A549 treated with dexamethasone at 1 μM for 4 hours (cell line): ENCODE measurements at places on chromosomes 6 and 20. TPM values are rescaled to one million over a fixed set of nuclear protein-coding genes. Genes with fewer than 3 reads are reported as not detected.

The C20orf144 gene
- 0.08 to 0.15 TPM (median 0.09 TPM) in 5 replicates for total RNA-seq

The ASIP gene
- not detected in 5 replicates for total RNA-seq

The MAP7 gene
- total RNA-seq = 18.8 to 29.1 TPM (median 25.7 TPM) in 5 replicates

The TRIM40 gene
- not detected in 5 replicates for total RNA-seq

The FRK gene
- total RNA-seq = 1.1 to 2.0 TPM (median 1.6 TPM) in 5 replicates

The GABRR1 gene
- not detected in 5 replicates for total RNA-seq

The COL9A3 gene
- 0.41 to 0.74 TPM (median 0.60 TPM) in 5 replicates for total RNA-seq

The PGC gene
- total RNA-seq = 0.09 to 0.14 TPM (median 0.10 TPM) in 3 of 5 replicates, not detected in the others

The KIAA1755 gene
- total RNA-seq = 0.13 to 0.26 TPM (median 0.18 TPM) in 5 replicates

The LY6G6C gene
- 0.08 to 0.12 TPM in 2 of 5 replicates, not detected in the others for total RNA-seq

The RWDD1 gene
- total RNA-seq = 24.2 to 36.0 TPM (median 34.8 TPM) in 5 replicates

The COL21A1 gene
- 0.42 to 1.6 TPM (median 0.64 TPM) in 5 replicates for total RNA-seq

The FAM184A gene
- 0.11 TPM in 1 of 5 replicates, not detected in the others for total RNA-seq

The TMEM244 gene
- total RNA-seq = not detected in 5 replicates

The PLCG1 gene
- total RNA-seq = 37.9 to 47.0 TPM (median 40.7 TPM) in 5 replicates

The SS18L1 gene
- 5.2 to 10.1 TPM (median 8.5 TPM) in 5 replicates for total RNA-seq

The MYO6 gene
- 6.1 to 8.7 TPM (median 7.1 TPM) in 5 replicates for total RNA-seq

The BICRAL gene
- 2.5 to 3.7 TPM (median 3.2 TPM) in 5 replicates for total RNA-seq

The PLEKHG1 gene
- 0.39 to 0.75 TPM (median 0.65 TPM) in 5 replicates for total RNA-seq

The KCNG1 gene
- total RNA-seq = 28.9 to 52.5 TPM (median 34.4 TPM) in 5 replicates

The COL11A2 gene
- total RNA-seq = 0.51 to 0.91 TPM (median 0.81 TPM) in 5 replicates

The CTAGE9 gene
- not detected in 5 replicates for total RNA-seq

The NRSN1 gene
- total RNA-seq = not detected in 5 replicates

The PXDC1 gene
- total RNA-seq = 16.2 to 21.3 TPM (median 17.6 TPM) in 5 replicates

The NOTCH4 gene
- total RNA-seq = 0.59 to 0.98 TPM (median 0.75 TPM) in 5 replicates

The PROKR2 gene
- total RNA-seq = not detected in 5 replicates

The ZNF391 gene
- total RNA-seq = 0.24 to 0.64 TPM (median 0.27 TPM) in 5 replicates

The MED23 gene
- 5.4 to 8.1 TPM (median 7.5 TPM) in 5 replicates for total RNA-seq

The LY6G5B gene
- total RNA-seq = 2.7 to 4.4 TPM (median 4.0 TPM) in 5 replicates

The IP6K3 gene
- total RNA-seq = 1.7 to 2.4 TPM (median 2.0 TPM) in 5 replicates

The PPARD gene
- total RNA-seq = 4.7 to 7.3 TPM (median 6.7 TPM) in 5 replicates

The ZNF165 gene
- 0.73 to 0.88 TPM (median 0.81 TPM) in 5 replicates for total RNA-seq

The GPSM3 gene
- 0.26 to 0.48 TPM (median 0.36 TPM) in 5 replicates for total RNA-seq

The LZTS3 gene
- 4.5 to 6.7 TPM (median 6.3 TPM) in 5 replicates for total RNA-seq

The TCF15 gene
- not detected in 5 replicates for total RNA-seq

The ELOVL4 gene
- 1.4 to 1.8 TPM (median 1.6 TPM) in 5 replicates for total RNA-seq

The CCR6 gene
- total RNA-seq = 0.07 TPM in 1 of 5 replicates, not detected in the others

The TMEM74B gene
- total RNA-seq = 2.4 to 3.5 TPM (median 3.1 TPM) in 5 replicates

The NINL gene
- 13.2 to 17.4 TPM (median 14.4 TPM) in 5 replicates for total RNA-seq

The ANKRD60 gene
- total RNA-seq = not detected in 5 replicates

The ETV7 gene
- total RNA-seq = 0.09 to 0.28 TPM (median 0.13 TPM) in 5 replicates

The TCP1 gene
- total RNA-seq = 217 to 258 TPM (median 239 TPM) in 5 replicates

The OOEP gene
- not detected in 5 replicates for total RNA-seq

The MOXD1 gene
- total RNA-seq = 1.2 to 1.7 TPM (median 1.5 TPM) in 5 replicates

The TRAPPC3L gene
- not detected in 5 replicates for total RNA-seq

The ZBP1 gene
- total RNA-seq = not detected in 5 replicates

The PTK7 gene
- 4.0 to 5.0 TPM (median 4.4 TPM) in 5 replicates for total RNA-seq

The SMPDL3A gene
- 3.1 to 4.1 TPM (median 3.3 TPM) in 5 replicates for total RNA-seq
